ENCODE measurements at places on chromosomes 3 and 15. TPM values are rescaled to one million over a fixed set of nuclear protein-coding genes. Genes with fewer than 3 reads are reported as not detected.

Gene DUOXA1
- not detected for total RNA-seq

Gene GOLGA8S
- total RNA-seq, result 0.34 TPM

Gene DISP2
- under 0.01 TPM for total RNA-seq

Gene LPP
- total RNA-seq, result 170 TPM

Gene PRKCD
- 55.8 TPM for total RNA-seq

Gene ZNF502
- 4.2 TPM for total RNA-seq

Gene SAMD7
- not detected for total RNA-seq

Gene SLC6A6
- 28.1 TPM for total RNA-seq

Gene MKRN3
- total RNA-seq, result 2.9 TPM

Gene GXYLT2
- 4.8 TPM for total RNA-seq

Gene SH2D7
- total RNA-seq, result not detected

Gene OXTR
- total RNA-seq, result 0.19 TPM

Gene MAN2C1
- total RNA-seq, result 360 TPM

Gene ZNF660
- 1.9 TPM for total RNA-seq

Gene CTXN2
- total RNA-seq, result not detected

Gene DOCK3
- total RNA-seq, result 0.44 TPM

Gene NUTM1
- total RNA-seq, result not detected

Gene ABHD17C
- 2.8 TPM for total RNA-seq

Gene TP63
- total RNA-seq, result not detected

Gene ITIH1
- total RNA-seq, result 1.5 TPM

Gene GOLGA6D
- not detected for total RNA-seq

Gene EPHB1
- total RNA-seq, result 0.16 TPM

Gene CATSPER2
- 1.3 TPM for total RNA-seq

Gene DNAH1
- total RNA-seq, result 12.1 TPM

Gene PLA2G4B
- total RNA-seq, result 2.0 TPM

Gene EIF3J
- total RNA-seq, result 49.3 TPM

Gene SAMMSON
- 0.88 TPM for total RNA-seq

Gene ADCY5
- total RNA-seq, result 40.6 TPM

Gene ZBED2
- total RNA-seq, result not detected

Gene FAM81A
- not detected for total RNA-seq

Gene CCR8
- total RNA-seq, result not detected

Gene VWA5B2
- not detected for total RNA-seq

Gene CAMK2N2
- total RNA-seq, result not detected

Gene FOXB1
- total RNA-seq, result not detected

Gene ZNF385D
- total RNA-seq, result 4.2 TPM

Gene CSPG4
- 183 TPM for total RNA-seq

Gene WDR73
- 15.0 TPM for total RNA-seq

Gene ATP13A4
- not detected for total RNA-seq

Gene HYKK
- 10.6 TPM for total RNA-seq

Gene COL7A1
- total RNA-seq, result 1.5 TPM

Gene ACOX2
- total RNA-seq, result 27.1 TPM

Gene ACKR2
- total RNA-seq, result 7.3 TPM

Gene MFN1
- 46.3 TPM for total RNA-seq

Gene KBTBD8
- 0.65 TPM for total RNA-seq

Data from subcutaneous adipose tissue (tissue), 4 donors.